GM04504 (cell line): ENCODE measurements at places on chromosomes 3 and 15.

- DNase-seq = no peak
Observed at GRCh38 chr3:100427699-100428098, 26.4 kb downstream of the LNP1 start.

- no peak for DNase-seq
Observed at GRCh38 chr15:69081310-69082004, 67.0 kb downstream of the NOX5 start.

DNA sequence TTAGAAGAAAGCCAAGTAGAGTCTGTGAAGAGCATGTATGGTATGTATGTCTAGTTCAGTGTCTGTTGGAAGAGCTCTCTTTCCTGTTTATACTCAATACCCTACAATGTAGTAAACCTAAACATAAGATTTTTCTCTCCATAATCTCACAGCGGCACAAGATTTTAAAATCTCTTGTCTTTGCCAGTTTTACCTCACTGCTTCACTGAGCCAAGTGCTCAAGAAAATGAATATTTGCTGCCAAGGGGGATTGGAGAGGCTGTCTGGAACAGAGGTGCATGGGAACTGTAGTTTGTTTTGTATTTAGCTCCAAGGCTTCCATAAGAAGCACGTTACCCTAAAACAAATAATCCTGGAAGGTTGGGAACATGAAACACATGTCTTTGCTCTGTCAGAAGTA, 49.5 kb upstream of the FHIT start:
- DNase-seq = no peak

- DNase-seq = no peak
Observed at GRCh38 chr3:66439666-66440344, 61.0 kb downstream of the LRIG1 start.

DNA sequence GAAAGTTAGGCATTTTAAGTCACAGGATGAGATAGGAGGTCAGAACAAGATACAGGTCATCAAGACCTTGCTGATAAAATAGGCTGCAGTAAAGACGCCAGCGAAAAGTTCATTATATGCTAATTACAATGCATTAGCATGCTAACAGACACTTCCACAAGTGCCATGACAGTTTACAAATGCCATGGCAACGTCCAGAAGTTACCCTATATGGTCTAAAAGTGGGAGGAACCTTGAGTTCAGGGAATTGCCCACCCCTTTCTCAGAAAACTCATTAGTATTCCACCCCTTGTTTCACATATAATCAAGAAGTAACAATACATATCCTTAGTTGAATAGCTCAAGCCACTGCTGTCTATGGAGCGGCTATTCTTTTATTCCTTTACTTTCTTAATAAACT, 92.7 kb upstream of the PLXND1 start:
- DNase-seq = no peak

DNA sequence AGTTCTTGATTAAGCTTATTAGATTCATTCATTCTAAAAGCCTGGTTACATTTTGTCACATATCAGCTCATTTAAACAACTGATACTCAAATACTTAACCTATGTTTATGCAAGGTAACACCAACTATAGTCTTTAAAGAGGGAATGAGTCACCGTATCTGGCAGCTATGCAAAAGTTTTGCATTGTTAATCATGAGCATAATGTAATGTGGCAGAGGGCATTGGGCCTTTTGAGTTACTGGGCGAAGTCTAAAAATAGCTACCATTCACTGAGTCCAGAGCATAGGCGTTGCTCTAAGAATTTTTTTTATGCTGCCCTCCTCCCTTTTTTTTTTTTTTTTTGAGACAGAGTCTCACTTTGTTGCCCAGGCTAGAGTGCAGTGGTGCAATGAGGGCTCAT, 277.7 kb upstream of the ZNF717 start:
- no peak for DNase-seq

- no peak for DNase-seq
Observed at GRCh38 chr3:51024121-51024520, 349.4 kb downstream of the DOCK3 start.

DNA sequence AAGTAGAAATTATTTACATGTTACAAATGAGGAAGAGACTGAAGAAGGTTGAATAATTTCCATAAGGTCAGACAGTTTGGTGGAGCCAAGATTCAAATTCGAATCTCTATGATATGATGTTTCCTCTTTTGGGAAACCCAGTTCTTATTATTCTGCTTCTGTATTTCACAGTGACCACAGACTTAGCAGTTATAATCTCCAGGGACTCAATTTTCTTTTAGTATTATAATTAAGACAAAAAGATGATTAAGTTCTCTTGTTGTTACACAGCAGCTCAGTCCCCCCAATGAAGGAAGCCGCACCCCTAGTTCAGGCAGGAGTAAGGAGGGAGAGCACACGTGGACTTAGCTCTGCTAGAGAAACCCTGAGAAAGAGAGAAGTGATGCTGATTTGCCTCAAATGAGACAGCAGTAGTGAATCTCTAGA, 130.6 kb downstream of the CCNL1 start:
- DNase-seq = no peak
